Esophagus squamous epithelium (tissue), 5 donors: ENCODE measurements at places on chromosomes 16 and 17.

GRCh38 chr17:32865141-32865540 is 11.8 kb downstream of the MYO1D start:
- no peak for DNase-seq

DNA sequence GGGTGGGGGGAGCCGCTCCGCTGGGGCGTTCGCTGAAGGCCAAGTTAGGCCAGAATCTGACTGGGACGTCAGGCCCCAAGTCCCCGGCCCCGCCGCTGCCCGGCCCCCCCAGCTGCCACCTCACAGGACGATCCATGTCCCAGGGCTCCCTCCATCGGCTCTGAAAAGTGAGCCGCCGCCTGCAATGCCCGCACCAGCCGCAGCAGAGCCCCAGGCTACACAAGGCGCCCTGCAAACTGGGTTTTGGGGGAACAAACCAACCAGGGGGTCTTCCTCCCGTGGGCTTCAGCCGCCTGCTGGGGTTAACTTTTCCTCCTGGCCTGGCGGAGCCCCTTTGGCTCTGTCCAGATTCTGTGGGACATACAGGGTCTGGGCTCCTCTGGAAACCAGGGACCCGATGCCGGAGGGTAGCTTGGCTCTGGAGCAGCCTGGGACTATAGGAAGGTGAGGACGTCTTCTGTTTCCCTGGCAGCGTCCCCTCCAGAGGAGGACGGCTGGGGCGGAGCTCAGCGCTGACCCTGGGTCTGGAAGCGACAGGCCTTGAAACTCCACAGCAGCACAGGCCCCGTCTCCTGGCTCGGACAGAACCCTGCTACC is 835 bp downstream of the NME4 start:
- DNase-seq, result no peak

DNA sequence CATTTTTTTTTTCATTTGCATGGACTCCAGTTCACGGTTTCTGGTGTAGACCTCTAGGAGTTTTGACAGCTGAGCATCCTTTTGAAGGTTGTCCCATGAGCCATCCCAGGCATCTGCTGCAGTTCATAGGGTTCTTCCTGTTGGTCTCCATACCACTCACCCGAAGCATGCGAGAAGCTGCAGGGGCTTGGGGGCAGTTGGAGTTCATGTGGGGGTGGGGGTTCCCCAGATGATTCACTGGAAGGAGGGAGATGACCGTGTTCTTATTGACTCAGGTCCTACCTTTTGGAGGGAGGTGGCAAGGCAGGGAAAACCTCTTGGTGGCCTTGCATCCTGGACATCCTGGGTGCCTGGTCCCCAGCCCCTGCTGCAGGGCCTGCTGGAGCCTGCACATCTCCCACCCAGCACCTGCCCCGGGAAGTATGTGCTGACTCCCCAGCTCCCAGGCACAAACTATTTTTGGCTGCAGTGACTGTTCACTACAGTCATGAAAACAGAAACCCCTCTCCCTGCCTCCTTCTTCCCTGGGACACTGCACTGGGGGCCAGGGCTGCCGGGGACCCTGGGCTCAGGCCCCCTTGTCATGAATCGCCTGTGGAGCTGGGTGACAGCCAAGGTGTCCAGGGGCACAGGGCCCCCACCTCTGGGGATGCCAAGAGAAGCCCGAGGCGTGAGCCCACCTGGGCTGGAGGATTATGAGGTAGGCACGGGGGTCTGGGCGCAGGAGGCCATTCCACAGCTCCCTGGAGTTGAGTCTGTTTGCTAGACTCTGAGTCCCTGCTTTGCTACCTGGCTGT is 64.9 kb upstream of the LGALS9 start:
- DNase-seq, result no peak

DNA sequence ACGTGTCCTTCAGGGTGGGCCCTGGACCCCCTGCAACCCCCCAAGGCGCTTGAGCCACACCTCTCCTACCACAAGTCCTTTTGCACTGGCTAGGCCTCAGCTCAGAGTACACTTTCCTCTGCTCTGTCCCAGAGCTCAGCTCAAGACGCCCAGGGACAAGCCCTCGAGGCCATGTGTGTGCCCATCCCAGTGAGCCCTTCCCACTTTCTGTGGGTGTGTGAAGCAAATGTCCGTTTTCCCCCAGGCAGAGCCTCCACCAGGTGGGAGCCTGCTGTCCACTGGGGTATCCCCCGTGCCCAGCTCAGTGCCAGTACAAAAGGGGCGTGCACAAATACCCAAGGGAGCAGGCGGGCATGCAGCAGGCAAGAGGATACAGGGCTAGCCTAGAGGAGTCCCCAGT is 18.4 kb downstream of the KIFC3 start:
- no peak for DNase-seq

DNA sequence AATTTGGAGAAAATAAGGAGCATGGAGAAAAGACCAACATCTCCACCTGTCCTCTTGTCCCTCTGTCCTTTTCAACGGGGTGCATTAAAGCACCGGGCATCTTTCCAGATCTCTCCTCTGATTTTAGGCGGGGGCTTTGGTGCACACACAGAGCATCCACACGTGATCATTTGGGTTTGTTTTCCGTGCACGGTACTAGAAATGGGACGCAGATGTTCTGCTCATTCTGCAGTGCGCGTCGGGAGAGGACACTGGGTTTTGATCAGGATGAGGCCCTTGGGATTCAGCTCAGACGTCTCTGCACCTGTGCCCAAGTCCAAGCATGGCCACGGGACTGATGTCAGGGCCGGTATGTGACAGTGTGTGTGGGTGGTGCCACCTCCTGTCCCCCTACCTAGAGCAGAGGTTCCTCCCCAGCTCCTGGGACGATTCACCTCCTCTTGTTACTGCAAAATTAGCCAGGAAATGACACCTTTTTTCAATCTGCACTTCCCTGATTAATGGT is 31.9 kb downstream of the PDIA2 start:
- DNase-seq, result no peak

- DNase-seq, result no peak
Measured at GRCh38 chr16:10067835-10068234, 114.4 kb downstream of the GRIN2A start.

DNA sequence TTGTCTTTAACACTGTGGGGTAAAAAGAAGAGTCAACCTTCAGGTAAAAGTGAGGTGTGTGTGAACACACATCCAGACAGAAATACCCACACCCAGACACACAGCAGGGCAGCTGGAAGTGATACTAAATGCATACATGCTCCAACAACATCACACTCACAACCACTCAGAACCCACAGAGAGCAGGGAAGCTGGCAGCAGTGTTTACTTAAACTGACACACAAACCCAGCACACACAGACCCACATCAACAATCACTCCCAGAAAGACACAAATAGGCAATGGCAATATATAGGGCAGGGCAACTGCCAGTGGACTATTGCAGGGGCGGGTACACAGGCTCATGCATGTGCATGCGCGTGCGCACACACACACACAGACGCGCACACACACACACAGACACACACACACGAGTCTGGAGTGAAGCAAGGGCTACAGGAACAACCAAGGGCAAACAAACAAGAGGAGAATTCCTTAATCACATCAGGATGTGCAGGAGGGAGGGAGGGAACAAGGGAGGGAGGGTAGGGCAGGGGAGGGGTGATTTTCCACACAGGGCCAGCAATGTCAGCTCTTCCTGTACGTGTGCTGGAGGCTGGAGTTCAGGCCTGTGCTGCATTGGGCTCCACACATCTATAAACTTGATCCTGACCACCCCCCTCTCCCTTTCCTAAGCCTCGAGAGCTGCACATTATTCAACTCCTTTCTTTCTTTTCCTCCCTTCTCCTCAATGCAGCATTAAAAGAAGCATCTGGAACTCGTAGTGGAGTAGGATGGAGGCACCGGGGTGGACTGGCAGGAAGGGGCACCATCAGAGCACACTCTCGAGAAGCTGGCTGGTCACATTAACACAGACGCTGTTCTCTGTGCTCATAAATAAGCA is 30.1 kb downstream of the HIC1 start:
- DNase-seq, result no peak

GRCh38 chr17:68057531-68057952 is 22.0 kb downstream of the KPNA2 start:
- DNase-seq, result no peak
